ENCODE measurements at places on chromosomes 5 and 9.

GRCh38 chr5:148826739-148827070 is 294 bp downstream of the ADRB2 start:
- DNase-seq: no peak

DNA sequence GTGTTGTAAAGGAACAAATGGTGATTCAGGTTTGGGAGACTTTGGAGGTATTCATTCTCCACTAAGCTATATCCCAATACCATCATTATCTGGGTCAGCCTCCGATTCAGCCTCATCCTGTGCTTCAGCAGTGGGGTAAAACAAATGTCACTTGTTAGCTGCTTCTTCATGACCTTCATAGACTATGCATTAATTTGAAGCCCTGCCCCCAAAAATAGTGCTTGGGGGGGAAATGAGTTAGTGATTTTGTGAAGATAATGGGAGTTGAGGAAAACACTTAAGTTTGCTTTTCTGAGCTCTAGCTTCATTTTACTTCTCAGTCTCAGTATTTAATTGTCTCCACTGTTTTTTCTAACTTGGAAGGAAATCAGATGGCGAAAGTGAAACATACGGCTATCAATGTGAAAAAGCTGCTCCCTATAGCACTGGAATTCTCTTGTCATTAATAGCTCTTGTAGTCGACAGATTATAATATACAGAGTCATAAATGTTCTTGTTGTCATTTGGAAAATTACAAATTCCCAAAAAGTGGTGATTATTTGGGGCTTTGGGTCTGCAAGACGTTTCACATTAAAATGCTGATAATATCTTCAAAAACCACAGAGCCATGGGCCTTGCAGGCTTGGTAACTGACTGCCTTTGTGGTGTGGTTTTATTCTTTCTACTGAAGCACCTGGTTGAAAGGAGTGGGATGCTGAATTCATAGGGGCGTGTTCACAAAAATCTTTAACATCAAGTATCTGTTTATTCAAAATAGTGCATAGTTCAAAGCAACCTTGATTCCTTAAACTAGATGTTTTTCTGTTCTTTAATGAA is 40.0 kb downstream of the PIK3R1 start:
- DNase-seq: no peak

- DNase-seq: no peak
Observed at GRCh38 chr9:104025104-104025503, 69.0 kb upstream of the SMC2 start.

GRCh38 chr5:78495800-78496199 is 135.4 kb downstream of the SCAMP1 start:
- DNase-seq: no peak

DNA sequence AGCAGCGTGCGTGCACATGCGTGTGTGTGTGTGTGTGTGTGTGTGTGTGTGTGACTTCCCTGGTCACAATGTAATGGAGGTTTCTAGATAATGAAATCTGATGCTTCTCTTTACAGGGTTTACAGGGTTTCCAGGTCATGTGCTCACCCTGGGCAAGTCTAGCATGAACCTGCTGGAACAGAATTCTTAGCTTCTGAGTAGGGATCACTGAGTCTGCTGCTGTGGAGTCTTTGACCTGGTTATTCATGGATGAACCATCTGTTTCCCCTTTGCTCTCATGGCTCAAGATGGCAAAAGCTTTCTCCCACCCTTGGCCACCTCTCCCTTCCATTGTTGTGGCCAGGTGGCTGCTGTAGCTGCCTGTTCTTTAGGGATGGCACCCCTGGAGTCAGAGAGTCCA is 111.6 kb upstream of the SHB start:
- no peak for DNase-seq

DNA sequence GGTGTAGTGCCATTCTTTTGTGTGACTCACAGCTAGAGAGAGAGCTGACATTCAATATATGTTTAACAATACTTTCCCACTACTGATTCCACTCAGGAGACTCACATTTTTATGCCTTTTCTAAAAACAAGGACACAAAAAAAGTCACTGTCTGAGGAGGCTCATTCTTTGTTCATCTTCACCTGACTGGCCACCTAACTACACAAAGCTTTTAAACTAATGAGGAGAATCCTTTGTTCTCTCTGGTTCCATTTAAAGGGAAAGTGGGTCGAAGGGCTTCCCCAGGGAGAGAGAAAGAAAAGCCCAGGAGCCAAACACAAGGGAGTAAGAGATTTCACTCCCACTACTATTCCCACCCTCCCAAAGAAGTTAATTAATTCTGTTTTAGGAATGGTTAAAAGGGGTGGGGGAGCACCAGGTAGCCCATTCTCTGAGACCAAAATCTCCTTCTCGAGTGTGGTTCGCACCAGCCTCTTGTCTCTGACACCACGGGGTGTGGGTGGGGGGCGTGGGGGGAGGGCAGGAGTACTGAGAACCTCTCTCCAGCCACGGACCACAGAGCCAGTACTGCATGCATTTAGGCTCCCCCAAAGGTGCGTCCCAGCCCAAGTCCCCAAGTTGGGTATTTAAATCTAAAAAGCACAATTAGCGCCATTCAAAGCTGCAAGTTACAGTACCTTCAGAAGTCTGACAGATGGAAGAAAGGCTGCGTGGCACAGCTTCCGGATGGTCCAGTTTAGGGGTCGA is 747 bp downstream of the TRPM3 start:
- no peak for DNase-seq

DNA sequence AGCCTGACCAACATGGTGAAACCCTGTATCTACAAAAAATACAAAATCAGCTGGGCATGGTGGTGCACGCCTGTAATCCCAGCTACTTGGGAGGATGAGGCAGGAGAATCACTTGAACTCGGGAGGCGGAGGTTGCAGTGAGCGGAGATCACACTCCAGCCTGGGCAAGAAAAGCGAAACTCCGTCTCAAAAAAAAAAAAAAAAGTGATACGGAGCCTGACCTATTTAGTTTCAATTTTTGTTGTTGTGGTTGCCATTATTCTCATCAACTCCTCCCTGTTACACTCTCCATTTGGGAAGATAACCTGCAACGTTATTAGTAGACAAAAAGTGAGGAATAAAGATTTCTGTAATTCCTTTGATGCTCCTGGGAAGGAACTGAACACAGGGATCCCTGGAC is 1.3 kb downstream of the STOM start:
- no peak for DNase-seq

- no peak for DNase-seq
Observed at GRCh38 chr9:16725066-16725465, 145.4 kb downstream of the BNC2 start.

DNA sequence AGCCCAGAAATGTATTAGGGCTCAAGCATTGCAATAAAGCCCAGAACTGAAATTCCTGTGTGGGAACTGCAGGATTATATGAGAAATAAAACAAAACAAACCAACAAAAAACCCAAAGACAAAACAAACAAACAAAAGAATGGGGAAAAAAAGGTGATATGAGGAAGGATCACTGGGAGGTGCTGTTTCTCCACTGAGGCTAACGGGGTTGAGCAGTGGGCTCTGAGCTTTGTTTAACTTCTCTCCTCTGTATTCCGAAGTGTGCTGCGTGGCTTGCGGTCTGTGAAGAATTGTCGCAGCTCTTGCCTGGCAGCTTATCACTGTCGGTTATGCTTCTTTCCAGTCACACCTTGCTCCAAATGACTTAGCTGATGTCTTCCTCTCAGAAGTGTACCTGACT is 106.3 kb downstream of the TENT4A start:
- no peak for DNase-seq

DNA sequence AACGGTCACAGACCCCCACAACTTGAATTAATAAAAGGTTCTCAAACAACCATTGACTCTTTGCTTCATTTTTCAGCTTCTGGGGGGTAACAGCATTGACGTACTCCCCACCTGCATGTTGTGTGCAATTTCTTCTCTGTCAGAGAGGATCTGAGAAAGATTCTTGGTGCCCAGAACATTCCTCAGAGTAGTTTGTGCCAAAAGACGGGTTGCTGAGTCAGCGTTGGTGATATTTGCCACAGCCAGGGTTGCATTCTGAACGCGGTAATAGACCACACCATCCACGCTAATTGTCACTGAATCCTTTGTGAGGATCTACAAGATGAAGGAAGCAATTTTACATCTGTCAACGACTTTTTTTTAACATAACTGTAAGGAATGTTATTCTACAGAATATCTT is 21.0 kb downstream of the STOM start:
- no peak for DNase-seq

- DNase-seq: no peak
Observed at GRCh38 chr9:96137671-96138429, 164.1 kb downstream of the HSD17B3 start.

DNA sequence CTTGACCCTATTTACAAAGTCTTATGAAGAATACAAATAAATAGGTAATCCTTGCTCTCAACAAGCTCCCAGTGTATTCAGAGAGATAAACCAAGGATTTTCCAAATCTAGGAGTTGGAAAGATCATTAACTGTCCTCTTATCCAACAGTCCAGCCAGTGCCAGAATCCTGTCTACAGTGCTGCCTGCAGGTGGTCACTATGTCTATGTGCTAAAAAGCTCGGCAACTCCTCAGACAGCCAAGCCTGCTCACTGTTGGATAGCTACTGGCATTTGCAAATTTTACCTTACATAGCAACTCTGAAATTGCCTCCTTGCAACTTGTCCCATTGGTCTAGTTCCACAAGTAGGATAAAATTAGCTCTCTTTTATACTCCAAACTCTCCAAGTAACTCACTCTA is 187.4 kb downstream of the DCP2 start:
- DNase-seq: no peak

- no peak for DNase-seq
Observed at GRCh38 chr9:88538311-88539085, 3.5 kb downstream of the NXNL2 start.

GRCh38 chr5:168357876-168358275 is 66.4 kb downstream of the WWC1 start:
- DNase-seq: no peak

DNA sequence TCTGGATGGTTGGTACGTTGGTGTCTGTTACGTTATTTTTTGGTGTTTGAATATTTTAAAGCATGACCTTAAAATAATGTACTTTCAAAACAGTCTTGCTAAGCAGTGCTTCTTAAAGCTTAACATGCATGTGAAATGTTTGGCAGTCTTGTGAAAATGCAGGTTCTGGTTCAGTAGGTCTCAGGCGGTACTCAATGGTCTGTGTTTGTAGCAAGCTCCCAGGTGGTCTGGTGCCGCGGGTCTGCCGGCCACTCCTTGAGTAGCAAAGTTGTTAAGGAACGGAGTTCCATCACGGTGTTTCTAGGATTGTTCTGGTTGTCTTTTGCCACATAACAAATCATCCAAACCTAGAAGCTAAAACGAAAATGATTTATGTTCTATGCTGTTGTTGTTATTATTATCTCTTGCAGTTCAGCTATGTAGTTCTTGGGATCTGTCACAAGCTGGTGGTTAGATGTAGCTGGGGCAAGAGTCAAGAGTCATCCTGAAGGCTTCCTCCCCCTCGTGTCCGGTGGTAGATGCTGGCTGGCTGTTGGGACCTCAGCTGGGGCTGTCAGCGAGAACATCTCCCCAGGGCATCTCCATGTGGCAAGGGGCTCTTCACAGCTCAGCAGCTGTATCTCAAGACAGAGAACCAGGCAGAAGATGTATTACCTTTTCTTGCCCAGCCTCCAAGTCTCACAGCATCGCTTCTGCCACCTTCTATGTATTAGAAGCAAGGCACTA is 186.8 kb downstream of the PALM2AKAP2 start:
- DNase-seq: no peak

DNA sequence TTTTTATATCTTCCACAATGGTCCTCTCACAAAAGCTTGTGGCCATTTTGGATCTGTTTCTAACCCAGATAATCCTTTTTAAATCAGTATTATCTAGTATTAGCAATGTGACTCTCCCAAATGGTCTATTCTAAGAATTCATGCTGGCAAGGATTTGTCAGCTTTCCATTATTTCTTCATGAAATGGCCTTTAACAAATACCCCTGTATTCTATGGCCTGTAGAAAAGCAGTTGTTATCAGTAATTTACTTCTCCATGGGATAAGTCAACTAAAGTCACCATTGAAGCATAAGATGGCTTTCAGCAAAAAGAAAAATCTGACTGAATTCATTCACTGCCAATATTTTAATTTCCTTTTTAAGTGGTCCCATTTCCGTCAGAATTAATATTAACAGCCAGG is 346.4 kb upstream of the FAM174A start:
- DNase-seq: no peak
